SK-N-SH treated with all-trans-retinoic acid at 6 μM for 48 hours (cell line): ENCODE measurements at places on chromosomes 7 and 10.

DNA sequence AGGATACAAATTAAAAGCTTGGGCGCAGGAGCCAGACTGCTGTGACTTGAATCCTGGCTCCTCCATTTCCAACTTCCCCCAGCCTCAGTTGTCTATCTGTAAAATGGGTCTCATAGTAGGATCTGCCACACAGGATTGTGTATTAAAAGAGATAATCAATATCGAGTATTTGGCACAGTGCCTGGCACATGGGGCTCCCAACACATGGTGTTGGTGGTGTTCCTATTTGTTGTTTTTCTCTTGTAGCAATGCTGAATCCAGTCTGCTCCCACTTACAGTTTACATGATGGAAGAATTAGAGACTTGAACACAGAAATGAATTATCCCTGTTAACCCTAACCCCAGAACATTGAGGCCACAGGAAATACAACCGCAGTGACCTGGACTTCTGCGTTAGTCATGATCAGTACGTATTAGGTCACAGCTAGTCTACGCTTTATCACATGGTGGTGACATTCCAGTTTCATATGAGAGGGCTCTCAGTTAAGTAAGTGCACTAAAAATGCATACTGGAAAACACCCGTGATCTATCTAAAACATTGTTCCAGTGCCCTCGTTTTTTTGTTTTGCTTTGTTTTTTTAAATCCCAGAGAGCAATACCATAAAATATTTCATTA is 169.5 kb upstream of the KLF14 start:
- peak; percentile 13 for ATAC-seq

DNA sequence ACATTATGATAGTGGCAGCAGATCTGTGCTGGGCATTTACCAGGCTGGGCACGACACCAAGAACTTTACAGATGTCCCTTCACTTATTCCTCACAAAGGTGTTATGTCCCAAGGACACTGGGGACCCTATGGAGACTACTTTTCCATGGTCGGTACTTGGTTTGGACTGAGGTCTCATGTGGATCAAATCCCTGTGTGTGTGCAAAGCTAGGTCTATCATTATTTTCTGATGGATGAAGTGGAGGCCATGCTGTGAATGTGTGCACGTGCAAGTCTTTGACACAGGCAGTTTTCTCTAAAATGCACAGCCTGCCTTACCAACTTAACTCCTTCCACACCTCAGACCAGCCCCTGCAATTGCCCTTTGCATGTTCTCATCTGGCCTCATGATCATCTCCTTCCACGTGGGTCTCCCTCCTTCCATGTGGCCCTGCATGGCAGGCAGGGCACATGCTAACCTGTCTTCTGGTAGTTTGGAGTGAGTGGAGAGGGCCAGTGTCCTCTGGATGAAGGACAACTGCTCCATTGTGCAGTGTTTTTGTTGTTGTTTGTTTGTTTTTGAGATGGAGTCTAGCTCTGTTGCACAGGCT is 16.0 kb upstream of the ZNF273 start:
- ATAC-seq = no peak

GRCh38 chr10:71068861-71069271 is 143.5 kb upstream of the UNC5B start:
- peak; percentile 57 for ATAC-seq

- ATAC-seq = no peak
Observed at GRCh38 chr10:92544296-92544695, 29.6 kb downstream of the IDE start.

GRCh38 chr10:49183596-49184542 is 4.3 kb downstream of the TMEM273 start:
- no peak for ATAC-seq

DNA sequence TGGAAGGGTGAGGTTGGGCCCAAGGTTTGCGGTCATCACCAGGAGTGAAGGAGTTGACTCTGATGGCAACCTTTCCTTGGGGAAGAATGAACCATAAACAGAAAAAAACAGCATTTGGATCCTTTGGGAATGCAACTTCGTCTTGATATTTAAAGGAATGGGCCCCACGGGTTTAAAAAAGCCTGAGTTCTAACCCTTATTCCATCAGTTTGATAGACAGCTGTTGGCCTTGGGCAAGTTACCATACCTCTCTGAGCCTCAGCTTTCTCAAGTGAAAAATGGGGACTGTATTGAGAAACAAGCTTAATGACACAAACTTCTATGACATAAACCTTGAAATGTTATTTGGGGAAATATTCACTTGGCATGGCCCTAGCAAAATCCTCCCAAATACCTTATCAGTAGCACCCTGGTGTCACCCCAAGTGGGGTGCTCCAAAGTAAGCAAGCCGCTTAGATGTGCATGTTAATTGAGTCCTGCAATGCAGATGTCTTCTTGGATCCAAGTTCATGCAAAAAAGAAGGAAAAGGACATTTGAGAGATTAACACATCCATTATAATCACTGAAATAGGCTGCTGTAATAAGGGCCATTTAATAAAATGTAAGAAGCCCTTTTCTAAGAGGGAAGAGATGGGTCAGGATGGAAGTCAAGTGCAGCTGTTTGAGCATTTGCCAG is 13.8 kb downstream of the MXI1 start:
- no peak for ATAC-seq

- ATAC-seq = no peak
Observed at GRCh38 chr10:7111561-7111960, 299.3 kb downstream of the SFMBT2 start.

GRCh38 chr10:125991392-125991791 is 95.0 kb downstream of the FANK1 start:
- no peak for ATAC-seq

DNA sequence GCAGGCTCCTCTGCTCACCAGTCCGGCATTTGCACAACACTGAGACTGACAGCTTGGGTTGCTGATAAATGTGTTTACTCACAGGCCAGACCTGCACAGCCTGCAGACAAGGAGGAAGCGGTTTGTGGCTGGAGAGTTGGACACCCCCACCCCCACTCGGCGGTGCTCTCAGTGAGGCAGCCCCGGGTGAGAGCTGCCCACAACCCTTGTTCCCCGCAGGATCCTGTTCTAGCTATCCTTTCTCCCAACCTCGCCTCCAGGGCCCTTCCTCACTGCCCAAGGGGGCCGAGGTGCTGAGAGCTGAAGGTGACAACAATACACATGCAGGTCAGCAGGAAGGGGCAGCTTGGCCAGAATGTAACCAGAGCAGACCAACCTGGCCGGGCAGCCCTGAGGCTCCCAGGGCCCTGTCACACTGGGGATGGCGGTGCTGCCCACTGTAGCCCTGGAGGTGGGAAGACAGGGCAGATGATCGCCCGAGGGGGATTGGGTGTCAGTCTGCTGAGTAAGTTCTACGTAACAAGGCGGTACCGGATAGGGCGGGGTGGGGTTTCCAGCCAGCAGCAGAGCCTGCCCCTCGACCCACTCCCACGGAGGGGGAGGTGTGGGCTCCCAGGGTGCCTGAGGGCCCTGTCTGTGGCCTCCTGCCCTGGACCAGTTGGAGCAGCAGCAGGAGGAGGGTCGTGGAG is 2.1 kb upstream of the ADAM8 start:
- no peak for ATAC-seq

- ATAC-seq = no peak
Observed at GRCh38 chr10:7585228-7585627, 81.5 kb downstream of the ITIH5 start.

DNA sequence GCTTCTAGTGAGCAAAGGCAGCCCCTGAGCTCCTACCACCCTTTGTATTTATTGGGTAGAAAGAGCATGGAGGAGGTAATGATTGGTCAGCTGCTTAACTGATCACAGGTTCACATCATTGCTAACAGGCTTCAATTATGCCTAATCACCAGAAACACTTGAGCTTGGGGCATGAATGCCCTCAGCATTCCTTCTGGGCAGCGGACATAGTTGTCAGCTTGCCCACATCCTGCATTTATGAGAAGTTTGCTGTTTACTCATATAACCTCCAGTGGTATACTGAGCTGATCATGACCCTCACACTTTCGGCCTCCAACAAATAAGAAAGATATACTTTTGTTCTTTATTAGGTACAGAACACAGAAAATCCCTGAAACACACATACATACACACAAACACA is 140.3 kb upstream of the ODAD2 start:
- ATAC-seq = no peak

- peak; percentile 84 for ATAC-seq
Observed at GRCh38 chr10:55476129-55476528, 675.1 kb upstream of the PCDH15 start.

- no peak for ATAC-seq
Observed at GRCh38 chr7:149616898-149617297, 119.3 kb upstream of the ZNF746 start.
